ENCODE measurements at places on chromosomes 2 and 18.

DNA sequence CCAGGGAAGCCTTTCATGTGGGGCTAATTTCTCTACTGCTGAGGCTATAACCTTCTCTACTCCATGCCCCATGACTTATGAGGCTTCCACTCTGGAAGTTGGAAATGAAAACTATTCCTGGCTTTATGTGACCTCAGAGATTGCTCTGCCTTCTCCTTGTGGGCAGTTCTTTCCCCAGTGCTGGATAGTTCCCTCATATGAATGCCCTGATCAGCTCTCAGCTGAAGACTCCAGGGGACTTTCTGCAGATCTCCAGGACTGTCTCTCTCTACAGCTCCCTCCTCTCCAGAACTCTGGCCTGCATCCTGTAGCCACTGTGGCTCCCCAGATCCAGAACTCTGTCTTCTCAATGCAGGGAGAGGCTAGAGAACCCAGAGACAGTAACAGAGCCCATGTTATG is 235.1 kb downstream of the SEPTIN10 start:
- DNase-seq = no peak

DNA sequence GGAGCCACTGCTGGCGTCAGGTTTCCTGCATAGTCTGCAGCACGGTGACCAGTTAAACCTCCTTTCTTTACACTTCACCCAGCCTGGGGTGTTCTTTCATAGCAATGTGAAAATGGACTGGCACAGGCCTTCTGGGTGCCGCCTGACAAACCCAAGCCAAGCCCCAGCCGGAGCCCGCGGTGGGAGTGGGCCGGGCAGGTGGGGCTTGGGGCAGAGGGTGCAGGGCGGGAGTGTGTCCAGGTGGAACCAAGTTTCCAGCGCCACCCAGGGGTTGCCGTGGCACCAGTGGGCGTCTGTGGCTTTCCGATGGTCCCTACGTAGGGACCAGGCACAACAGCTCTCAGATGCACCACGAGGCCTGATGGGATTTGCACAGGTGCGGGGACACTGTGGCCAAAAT is 75.8 kb downstream of the RTP5 start:
- DNase-seq = no peak

DNA sequence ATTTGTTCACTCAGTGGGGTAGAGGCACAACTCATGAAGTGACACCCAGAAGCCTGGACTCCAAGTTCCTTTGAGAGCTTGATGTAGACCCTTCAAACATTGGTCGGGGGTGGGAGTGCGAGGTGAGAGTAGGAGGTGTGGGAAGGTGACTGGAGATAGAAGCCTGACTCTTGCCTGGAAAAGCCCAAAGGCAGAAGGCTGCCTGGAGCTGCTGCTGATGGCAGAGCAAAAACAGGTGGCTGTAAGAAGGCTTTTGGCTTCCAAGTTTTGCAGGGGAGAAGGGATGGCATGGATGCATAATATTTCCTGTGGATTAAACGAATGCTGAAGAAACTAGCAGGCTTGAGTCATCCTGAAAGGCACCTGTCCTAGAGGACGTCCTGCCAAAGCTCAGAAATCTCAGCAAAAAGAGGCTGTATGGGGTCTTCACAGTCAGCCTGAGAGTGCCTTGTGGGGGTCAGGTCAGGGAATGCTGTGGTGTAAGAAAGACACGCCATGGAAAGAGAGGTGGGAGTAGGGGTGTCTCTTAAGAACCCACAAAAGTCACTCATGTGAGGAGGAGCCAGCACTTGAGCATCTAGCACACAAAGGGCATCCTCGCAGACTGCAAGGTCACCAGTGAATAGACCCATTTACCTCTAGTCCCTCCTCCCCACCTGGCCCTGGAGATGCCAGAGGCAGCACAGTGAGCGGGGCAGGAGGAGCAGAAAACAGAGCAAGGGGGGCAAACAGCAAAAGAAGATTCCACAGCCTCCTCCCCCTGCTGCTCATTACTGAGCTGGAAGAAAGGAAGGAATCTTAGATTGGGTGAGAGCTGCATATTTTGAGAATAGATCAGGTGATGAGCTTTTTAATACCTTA is 37.5 kb downstream of the FASTKD2 start:
- no peak for DNase-seq

GRCh38 chr2:65579506-65580235 is 147.3 kb upstream of the SPRED2 start:
- no peak for DNase-seq

GRCh38 chr18:62186499-62186773 is 420 bp downstream of the PIGN start:
- no peak for DNase-seq
